ENCODE measurements at places on chromosomes 5 and 9.

GRCh38 chr5:176486189-176486757 is 38.1 kb downstream of the FAF2 start:
- DNase-seq: no peak

- DNase-seq: no peak
Observed at GRCh38 chr5:81631621-81632020, 119.3 kb downstream of the SSBP2 start.

GRCh38 chr5:39459907-39460306 is 35.1 kb upstream of the DAB2 start:
- no peak for DNase-seq

DNA sequence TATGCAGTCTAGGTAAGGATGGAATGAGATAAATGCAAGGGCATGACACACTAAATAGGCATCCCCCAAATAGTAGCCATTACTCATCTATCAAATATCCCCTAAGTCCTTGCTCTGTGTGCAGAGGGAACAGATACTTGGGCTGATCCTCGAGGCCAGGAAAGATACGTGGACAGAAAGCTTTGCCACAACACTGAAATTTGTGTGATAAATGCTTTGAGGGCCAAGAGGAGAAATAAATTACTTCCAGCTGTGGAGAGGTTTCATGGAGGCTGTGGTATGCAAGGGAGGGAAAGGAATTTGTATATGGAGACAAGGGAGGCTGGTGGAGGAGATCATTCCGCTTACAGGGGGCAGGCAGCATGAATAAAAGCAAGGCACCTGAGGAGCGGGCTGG is 18.5 kb downstream of the ATOX1 start:
- peak; percentile 99 for DNase-seq

- no peak for DNase-seq
Observed at GRCh38 chr5:109550077-109550476, 139.7 kb upstream of the MAN2A1 start.

DNA sequence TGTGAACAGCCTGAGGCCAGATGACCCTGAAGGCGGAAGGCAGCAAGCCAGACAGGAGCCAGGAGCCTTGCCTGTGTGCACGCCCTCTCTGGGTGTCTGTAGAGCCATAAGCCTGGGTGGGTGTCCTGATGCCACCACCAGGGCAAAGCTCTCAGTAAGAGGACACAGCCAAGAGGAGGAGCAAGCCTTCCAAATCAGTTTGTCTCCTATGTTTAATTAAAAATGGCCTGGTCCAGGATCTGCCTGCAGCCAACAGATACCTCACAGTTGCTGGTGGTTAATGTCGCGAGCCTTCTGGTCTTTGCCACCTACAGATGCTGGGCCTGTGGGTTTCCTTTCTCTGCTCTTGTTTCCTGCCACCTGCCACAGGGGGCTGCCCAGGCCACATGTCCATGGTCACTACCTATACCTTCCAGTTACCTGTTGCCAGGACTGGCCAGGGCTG is 56.9 kb downstream of the SYK start:
- DNase-seq: no peak

DNA sequence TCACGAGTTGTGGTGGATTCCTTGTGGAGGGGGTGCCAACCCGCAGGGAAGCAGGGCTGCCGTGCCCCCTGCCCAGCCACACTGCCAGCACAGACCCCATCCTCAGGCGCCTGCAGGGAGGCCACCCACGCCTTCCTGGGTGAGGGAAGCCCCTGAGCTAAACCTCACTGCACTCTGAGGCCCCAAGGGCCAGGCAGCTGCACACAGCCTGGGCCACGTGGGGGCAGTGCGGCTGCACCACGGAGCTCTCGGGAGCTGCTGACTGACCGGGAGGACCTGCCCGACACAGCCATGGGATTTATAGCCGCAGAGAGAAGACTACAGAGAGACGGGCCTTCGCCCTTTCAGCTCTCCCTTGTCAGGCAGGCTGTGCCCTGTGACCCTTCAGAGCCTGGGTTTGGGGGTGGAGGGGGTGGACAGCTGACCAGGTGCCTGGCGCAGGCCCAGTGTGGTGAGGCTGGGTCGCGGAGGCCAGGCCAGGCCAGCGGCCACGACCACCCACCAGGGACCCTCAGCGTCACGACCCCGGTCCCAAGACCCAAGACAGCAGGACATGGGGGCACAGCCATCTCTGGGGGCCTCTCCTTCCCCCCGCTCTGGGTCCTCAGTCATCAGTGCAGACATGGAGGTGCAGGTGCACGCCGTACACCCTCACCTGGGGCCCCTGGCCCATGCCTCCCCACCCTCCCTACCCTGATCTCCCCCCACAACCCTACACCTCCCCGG is 4.3 kb upstream of the AHRR start:
- peak; percentile 76 for DNase-seq

- no peak for DNase-seq
Observed at GRCh38 chr5:81226949-81227348, 6.2 kb upstream of the CKMT2 start.

DNA sequence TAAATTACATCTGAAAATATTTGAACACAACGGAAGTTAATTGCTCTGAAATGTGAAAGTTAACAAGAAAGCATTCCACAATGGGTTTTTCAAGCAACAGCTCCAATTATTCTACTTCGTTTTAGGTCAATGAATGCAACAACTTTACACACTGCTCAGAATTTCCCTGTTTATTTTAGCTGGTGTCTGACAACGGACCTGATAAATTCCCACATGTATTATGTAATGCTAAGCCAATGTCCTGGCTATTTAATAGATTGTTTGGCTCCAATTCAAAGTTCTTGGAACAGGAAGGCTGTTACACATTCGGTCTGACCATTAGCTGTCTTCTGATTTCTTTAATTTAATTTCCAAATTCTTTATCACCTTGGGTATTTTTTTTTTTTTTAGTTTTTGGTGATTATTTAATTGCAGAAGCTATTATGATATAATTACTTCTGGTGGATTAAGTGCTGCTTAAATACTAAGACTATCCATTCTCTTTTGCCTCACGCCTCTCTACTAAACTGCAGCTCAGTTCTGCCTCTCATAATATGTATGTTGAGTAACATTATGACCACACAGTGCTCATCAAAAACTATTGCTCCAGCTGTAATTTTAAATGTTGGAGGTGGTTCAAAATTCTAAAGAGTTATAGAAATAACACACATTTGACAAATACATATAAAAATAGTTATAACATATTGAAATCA is 57.9 kb downstream of the MEF2C start:
- DNase-seq: peak; percentile 76

DNA sequence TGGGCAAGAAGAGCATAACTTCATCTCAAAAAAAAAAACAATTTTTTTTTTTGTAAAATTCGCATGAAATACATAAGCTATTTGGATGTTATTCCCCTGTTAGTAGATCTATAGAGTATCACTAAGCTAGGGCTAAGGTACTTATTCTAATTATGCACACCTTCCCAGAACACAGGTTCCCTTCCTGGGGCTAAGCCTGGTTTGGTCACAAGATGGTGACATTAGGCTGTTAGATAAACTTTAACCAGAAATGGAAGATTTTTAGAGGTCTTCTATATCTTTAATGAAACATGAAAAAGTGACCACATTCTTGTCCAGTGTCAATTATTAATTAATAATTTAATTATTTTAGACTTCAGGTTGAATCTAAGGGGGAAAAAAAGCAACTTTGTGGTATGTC is 433.5 kb downstream of the CDH18 start:
- no peak for DNase-seq

- DNase-seq: no peak
Observed at GRCh38 chr5:9354336-9355081, 191.4 kb downstream of the SEMA5A start.

GRCh38 chr9:75170898-75171360 is 82.6 kb downstream of the OSTF1 start:
- DNase-seq: no peak

GRCh38 chr5:93736284-93736683 is 5.1 kb downstream of the POU5F2 start:
- DNase-seq: peak; percentile 35

GRCh38 chr9:9892217-9892616 is 720.6 kb downstream of the PTPRD start:
- no peak for DNase-seq

GRCh38 chr9:68720656-68721313 is 15.7 kb downstream of the PIP5K1B start:
- DNase-seq: no peak

- DNase-seq: peak; percentile 4
Observed at GRCh38 chr5:43891112-43891511, 288.1 kb downstream of the NNT start.

DNA sequence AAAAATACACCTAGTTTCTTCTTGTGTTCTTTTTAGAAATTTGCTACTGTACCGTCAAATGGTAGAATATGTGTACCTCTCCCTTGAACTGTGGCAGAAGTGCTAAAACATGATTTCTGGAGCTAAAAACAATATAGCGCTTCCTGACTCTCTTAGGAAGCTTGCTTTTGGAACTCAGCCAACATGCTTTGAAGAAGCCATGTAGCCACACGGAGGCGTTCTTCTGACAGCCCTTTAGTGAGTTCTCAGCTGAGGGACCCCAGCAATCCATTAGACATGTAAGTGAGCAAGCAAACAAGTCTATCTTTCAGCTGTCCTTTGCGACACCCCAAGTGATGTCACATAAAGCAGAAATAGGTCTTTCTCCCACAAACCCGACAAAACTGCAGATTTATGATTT is 917.0 kb downstream of the CDH9 start:
- DNase-seq: no peak

GRCh38 chr9:90107726-90108655 is 503.2 kb downstream of the GADD45G start:
- no peak for DNase-seq

DNA sequence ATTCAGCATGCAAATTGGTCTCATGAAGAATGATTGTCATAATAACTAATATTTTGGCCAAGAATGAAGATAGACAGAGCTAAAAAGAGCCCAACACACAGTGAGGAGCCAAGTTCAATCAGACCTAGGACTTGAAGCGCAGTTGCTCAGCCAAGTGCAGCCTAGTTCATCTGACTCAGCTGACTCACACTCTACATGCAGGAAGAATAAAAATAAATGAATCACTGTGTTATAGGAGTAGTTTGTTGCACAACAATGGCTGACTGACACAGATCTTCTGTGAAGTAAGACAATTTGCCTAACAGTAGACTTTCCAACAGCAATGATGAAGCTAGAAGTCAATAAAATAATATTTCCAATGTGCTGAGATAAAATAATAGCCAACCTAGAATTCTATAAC is 261.5 kb downstream of the CEMIP2 start:
- peak; percentile 49 for DNase-seq

- DNase-seq: no peak
Observed at GRCh38 chr5:7894860-7895259, 25.9 kb downstream of the MTRR start.

- DNase-seq: no peak
Observed at GRCh38 chr9:130891688-130892476, 4.7 kb downstream of the QRFP start.

DNA sequence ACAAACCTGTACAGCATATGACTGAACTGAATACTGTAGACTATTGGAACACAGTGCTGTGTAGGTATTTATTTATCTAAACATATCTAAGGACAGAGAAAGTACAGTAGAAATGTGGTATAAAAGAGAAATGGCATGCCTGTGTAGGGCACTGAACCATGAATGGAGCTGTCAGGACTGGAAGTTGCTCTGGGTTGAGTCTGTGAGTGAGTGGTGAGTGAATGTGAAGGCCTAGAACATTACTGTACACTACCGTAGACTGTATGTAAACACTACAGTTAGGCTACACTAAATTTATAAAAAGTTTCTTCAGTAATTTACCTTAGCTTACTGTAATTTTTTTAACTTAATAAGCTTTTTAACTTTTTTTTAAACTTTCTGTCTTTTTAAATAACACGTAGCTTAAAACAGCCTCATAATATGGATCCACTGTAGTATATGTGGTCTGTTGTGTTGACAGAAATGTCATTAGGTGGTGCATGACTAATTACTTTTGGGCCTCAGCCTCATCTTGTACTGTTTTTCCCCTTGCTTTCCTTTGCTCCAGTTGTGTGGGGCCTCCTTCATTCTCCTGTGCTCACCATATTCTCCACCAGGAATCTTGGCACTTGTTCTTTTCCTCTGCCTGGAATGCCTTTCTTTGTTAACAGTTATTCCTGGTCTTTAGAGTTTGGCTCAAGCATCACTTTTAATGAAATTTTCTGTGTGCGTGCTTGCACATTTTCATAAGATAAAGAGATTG is 8.8 kb downstream of the SPIN1 start:
- DNase-seq: peak; percentile 63

DNA sequence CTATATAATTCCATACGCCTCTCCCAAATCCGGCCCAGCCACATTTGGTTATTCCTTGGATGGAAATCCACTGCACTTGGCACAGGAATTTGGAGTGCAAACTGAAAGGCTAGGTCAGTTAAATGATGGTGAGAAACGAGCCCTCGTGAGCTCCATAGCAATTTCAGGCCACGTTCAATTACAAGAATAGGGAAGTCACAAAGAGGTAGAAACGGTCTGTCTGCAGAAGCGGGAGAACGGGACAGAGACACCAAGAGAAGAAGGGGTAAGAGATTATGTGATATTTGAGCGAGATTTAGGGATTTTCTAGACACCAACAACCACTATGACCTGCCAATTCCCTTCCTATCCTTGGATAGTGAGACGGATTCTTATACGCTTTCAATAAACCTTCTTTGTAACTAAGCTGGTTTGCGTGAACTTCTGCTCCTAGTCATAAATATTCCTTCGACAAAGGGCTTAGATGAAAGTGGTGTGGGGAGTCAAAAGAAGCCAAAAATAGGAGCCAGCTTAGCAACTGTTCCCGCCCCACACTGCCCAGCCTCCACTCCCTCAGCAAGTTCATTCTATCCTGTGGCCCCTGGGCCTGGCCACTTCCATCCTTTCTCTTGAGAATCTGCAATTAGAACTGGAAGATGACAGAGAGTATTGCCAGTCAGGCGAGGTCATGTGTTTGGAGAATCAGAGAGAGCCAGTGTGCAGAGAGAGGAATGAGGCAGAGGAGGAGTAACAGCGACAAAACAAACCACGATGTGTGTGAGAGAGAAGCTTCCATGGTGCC is 118.4 kb downstream of the ZNF608 start:
- DNase-seq: no peak

DNA sequence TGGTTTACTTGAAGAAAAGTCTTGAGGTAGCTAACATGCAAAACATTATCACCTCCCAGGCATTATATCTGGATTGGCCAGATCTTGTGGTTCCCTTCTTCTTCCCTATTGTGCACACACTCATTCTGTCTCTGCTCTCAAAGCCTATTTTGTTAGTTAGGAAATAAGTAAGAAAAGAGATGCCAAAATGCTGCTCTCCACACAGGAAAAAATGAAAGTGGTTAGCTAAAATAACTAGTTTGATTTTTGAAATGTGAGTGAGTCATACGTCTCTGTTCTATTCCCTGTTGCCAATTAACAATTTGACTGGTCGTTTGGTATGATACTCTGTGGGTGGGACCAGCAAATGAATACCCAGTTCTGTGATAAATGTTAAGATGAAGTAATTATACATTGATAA is 28.1 kb downstream of the LMNB1 start:
- DNase-seq: peak; percentile 78

Measured in AG10803 (cell line).